ENCODE measurements at places on chromosomes 13 and 19. TPM values are rescaled to one million over a fixed set of nuclear protein-coding genes. Genes with fewer than 3 reads are reported as not detected.

The GARIN5A gene
- total RNA-seq, result 11.5 TPM

DNA sequence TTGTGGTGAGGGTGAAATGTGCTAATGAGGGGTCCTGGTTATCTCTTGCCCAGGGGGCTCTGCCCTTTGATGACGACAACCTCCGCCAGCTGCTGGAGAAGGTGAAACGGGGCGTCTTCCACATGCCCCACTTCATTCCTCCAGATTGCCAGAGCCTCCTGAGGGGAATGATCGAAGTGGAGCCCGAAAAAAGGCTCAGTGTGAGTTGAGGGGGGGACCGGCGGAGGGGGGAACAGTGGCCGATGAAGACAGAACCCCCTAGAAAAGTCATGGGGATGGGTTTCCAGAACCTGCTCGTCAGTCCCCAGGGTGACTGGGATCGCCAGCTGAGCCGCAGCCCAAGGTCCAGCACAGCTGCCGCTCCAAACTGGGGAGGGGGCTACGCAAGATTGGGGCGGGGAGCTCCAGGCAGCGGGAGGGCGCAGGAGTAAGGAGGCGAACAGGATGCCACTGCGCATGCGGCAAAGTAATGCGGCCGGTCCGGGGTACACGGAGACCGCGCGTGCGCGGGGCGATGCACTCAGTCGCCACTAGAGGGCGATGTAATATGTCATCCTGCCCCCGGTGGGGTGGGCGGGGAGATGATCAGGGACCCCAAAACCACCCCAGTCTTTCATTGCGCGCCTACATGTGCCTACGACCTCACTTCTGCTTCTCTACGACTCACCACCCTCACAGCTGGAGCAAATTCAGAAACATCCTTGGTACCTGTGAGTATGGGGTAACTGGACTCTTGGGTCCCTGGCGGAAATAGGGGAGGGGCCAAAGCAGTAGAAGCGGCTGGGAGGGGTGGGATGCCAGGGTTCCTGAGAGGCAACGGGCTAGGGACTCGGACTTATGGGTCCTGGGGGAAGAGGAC is 17.9 kb downstream of the BRSK1 start:
- no peaks in the 10 kb centered on the region for H3K27me3 ChIP-seq
- no peak overlapping the region for H3K27ac ChIP-seq
- H3K4me3 ChIP-seq, result peak overlapping the region; percentile 66
- peaks cover 6% of the 10 kb centered on the region for H3K4me1 ChIP-seq

- no peak for DNase-seq
- no peaks in the 10 kb centered on the region for H3K4me1 ChIP-seq
- peaks cover 21% of the 10 kb centered on the region for H3K36me3 ChIP-seq
These were observed 21.8 kb upstream of the KBTBD7 start for GRCh38 chr13:41216160-41216559.

DNA sequence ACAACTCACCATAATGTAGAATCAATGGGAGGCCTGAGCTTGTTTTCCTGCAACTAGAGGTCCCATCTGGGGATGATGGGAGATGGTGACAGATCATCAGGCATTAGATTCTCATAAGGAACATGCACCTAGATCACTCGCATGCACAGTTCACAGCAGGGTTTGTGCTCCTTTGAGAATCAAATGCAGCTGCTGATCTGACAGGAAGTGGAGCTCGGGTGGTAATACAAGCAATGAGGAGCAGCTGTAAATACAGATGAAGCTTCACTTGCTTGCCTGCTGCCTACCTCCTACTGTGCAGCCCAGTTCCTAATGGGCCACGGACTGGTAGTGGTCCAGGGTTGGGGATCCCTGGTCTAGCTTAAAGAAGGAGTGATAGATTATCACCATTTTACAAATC is 33.0 kb downstream of the KPNA3 start:
- H3K4me1 ChIP-seq, result no peaks in the 10 kb centered on the region
- H3K36me3 ChIP-seq, result peaks cover 46% of the 10 kb centered on the region
- DNase-seq, result no peak
- no peak overlapping the region for H3K4me3 ChIP-seq

- no peak overlapping the region for H3K27ac ChIP-seq
- peaks cover 14% of the 10 kb centered on the region for H3K4me1 ChIP-seq
- H3K27me3 ChIP-seq, result peaks cover 74% of the 10 kb centered on the region
- DNase-seq, result peak; percentile 56
- peak overlapping the region; percentile 45 for H3K4me3 ChIP-seq
These were observed 550 bp upstream of the DLL3 start for GRCh38 chr19:39497996-39498797.

Measured in mesothelial cell of epicardium (in vitro differentiated cells).